Stimulated activated CD4-positive, alpha-beta T cell treated with anti-CD3 and anti-CD28 coated beads, Interleukin-4, amount 100 ng/mL, for 4 hours (primary cell): ENCODE measurements at places on chromosomes 12 and 14.

DNA sequence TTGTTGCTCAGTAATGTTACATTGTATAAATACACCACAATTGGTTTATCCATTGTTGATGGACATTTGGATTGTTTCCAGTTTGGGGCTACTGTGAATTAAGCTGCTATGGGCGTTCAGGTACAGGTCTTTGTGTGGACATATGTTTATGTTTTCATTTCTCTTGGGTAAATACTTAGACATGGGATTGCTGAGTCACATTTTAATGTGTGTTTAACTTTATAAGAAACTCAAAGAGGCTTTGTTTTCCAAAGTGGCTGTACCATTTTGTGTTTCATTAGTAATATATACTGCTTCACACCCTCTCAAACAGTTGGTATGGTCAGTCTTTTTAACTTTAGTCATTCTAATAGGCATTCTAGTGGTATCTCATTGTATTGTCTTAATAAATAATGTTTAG lies 225.0 kb downstream of the SPTSSA start:
- no peak for DNase-seq

- DNase-seq, result no peak
Measured at GRCh38 chr14:51963286-51963685, 26.1 kb upstream of the RTRAF start.

DNA sequence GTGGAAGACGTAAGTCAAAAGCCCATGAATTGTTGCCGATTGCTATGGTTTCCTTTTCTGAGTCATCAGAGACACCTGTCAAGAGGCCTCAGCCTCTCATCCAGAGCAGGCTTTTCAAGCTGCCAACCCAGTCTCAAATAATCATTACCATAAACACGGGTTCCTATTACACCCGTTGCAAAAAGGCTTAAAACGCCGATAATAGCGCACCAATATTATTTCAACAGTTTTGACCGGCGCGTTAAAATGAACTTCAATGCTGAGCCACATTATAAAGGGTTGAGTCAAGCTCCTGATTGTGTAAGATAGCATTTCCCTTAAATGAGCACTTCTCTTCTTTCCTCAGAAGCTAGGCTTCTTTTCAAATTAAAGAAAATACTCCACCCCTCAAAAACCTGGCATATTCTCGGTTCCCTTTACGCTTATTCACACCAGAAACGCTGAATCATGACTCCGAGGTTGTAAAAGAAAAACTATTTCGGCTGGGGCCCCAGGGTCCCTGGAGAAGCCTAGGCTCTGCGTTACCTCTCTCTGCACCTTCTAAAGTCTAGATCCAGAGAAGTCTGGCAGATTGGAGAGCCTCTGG lies 1.4 kb downstream of the TMTC1 start:
- DNase-seq, result no peak

DNA sequence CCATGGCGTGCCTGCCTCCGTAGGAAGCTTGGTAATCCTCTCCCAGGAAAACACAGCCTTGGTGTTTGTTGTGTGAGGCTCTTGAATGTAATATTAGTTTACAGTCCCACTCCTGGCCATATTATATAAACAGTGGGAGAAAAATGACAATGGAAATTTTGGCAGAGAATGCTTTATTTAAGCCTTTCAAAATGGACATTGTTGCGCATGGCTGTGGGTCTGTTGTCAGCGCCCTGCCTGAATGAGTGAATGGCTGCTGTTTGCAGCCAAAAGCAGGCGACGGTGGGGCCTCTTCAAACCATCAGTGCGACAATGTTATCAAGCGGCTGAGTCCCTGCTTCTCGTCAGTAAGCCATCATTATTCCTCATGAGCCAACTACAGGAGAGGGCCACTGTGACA lies 201.8 kb upstream of the RMST start:
- DNase-seq, result no peak

- DNase-seq, result no peak
Measured at GRCh38 chr14:42792166-42792565, 1185.5 kb downstream of the LRFN5 start.

- no peak for DNase-seq
Measured at GRCh38 chr14:88351966-88352691, 29.1 kb upstream of the KCNK10 start.

DNA sequence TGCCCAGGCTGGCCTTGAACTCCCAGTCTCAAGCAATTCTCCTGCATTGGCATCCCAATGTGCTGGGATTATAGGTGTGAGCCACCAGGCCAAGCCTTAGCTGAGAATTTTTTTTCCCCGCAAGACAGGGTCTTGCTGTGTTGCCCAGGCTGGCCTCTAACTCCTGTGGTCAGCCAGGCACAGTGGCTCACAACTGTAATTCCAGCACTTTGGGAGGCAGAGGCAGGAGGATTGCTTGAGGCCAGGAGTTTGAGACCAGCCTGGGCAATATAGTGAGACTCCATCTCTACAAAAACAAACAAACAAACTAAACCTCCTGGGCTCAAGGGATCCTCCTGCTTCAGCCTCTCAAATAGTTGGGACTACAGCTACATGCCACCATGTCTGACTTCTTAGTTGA lies 27.3 kb downstream of the DEPDC4 start:
- no peak for DNase-seq

GRCh38 chr12:49331380-49332222 lies 5.4 kb downstream of the C1QL4 start:
- DNase-seq, result no peak

DNA sequence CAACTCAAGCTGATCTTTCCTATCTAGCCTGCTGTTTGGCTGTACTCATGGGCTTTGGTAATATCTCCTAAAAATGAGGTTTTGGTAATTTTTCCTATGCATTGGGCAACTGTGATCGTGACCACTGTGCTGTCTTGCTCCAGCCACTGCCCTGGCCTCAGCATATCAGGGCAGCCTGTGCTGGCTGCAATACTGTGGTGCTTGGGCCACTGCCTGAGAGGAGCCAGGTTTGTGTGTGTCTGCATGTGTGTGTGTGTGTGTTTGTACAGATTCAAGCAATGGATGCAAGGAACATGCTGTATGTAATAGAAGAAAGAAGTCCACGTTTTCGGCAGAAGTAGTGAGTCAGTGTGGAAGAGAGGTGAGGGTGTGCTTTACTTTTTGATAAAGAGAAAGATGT lies 13.0 kb downstream of the ERG28 start:
- no peak for DNase-seq

GRCh38 chr12:14972816-14973215 lies at the start of gene PDE6H:
Gene PDE6H, plus strand, starts transcription at chr12:14973042. Its CDS starts 4,971 bp downstream, at chr12:14978013.
- DNase-seq, result no peak

DNA sequence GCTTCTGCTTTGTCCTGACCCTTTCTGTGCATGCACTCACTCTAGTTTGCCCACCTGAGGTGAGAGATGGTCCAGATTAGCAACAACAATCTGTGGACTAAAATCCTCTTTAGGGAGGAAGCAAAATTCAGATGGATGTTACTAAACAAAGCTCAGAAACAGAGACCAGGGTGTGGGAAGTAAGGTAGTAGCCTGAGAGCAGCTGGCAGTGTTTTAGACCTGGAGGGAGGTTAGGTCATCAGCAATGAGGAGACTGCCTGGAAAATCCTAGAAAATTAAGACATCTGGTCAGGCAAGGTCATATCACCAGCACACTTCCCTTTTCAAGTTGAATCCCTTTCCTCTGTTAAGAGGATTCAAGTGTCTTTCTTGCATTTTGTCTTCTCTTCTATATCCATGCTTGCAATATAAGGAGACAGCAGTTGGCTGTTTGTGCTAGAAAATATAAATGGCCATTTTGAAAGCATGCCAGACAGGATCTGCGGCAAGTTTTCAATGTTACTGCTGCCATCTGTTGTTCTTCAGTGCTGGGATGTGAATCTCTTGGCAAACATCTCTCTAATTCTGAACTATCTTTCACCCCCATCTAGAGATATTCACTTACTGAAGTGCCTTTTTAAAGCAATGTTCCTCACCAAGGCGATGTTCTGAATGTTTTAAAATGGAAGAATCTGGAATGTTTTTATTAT lies 266.4 kb downstream of the NAV3 start:
- no peak for DNase-seq

DNA sequence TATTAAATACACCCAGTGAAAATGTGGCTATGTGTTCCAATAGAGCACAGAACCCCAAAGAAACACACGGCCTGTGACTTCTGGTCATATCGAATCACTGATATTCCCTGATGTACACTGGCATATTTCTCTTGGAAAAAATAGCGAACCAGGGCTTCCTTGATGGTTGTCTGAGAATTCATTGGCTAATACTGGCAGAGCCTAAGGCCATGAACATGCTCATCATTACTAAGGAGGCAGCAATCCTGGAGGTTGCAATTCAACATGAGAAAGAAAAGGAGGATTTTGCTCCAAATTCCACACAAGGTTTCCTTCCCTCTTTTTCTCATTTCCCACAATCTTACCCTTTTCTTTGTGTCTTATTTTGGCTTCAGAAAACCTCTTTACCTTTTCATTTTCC lies 212.9 kb upstream of the HMGA2 start:
- no peak for DNase-seq

DNA sequence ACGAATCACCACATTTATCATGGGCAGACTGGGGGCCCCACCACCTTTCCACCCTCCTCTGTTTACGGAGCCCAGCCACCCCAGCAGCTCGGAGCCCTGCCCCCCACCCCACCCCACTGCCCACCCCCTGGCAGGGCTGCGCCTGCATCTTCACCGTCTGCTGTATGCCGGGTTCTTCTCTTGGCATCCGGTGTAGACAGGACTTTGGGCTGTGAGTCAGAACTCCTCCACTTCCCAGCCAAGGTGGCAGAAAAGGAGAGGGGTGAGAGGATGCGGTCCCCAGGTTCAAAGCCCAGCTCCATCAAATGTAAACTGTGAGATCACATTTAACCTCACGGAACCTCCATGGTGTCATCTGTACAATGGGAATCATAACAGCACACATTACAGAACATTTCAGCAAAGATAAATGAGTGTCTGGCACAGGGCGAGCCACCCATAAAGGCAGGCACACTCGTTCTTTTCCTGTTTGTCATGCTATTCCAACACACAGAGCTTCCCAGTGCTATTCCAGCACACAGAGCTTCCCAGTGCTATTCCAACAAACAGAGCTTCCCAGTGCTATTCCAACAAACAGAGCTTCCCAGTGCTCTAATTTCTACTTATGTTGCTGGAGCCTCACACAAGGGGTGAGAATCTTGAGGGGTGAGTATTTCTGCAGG lies 292.7 kb upstream of the RTL1 start:
- no peak for DNase-seq

DNA sequence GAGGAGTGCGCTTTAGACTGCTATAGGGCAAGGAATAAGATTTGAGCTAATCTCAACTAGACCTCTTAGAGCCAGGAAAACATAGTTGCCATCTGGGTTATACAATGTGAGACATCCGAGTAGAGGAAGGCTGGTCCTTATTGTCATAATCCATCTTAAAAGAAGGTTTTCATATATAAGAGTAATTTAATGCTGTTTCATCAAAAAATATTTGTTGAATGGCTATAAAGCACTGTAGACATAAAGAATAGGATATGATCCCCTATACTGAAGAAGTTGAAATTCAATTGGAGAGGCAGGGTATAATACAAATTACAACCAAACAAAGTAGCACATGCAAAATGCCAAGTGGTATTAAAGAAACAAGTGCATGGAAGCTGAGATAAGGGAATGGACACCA lies 294.5 kb downstream of the SSPN start:
- no peak for DNase-seq

DNA sequence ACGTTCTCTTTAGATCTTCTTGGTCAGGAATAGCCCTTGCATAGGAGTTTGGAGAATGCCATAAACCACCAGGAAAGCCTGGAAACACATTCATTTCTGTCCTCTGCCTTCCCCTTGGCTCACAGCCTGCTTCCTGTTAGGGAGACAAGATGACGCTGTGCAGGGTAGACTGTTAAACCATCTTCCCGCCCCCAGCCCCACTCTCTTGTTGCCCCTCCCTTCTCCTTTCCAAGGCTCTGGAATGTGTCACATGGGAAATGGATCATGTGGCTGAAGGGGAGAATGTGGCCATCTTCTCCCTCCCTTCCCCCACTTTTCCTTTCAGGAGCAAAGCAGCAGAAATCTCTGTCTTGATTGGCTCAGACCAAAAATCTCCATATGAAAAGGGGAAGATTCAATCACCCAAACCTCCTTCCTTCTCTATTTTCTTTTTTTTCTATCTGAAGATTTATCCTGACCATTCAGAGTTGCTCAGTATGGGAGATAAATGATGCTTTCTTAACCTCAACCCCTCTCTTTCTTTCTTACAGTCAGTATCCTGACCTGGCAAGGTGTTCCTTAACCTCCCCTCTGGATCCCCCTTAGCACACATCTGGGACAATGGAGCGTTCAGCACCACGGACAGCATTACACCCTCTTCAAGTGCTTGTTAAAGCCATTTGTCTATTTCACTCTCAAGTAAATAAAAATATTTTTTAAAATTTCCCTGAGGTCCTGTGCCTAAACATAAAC lies 11.4 kb downstream of the GPR19 start:
- DNase-seq, result no peak

DNA sequence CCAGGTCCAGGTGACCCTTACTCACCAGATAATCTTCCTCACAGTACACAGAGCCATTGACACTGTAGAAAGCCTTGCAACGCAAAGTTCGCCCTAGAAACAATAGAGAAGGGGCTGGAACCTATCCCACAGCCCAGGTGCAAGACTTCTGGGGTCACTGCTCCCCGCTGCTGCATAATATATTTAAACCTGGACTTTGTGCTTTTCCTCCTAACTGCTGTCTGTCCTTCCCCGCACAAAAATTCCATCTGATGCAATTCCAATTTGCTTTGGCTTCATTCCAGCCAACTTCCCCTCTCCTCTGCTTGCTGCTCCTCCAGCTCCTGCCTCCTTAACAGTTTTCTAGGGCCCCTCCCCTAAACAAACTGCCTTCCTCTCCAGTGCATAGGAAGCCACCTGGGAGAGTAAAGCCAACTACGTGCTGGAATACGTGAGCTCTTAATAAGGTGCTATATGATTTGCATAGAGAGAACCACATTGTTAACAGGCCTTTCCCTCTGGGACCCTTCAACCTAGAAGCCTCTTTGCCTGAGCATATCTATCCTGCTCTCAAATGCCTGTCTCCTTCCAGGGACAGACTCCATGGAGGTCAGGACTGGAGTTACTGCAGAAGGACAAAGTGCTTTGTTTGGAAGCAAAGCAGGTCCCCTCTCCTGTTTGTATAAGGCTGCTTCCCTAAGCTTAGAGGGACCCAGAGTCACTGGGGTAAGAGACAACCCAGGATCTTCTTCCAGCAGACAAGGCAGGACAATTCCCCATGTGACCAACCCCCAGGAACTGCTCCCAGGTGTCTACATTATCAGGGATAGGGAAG lies 5.5 kb downstream of the AJUBA start:
- no peak for DNase-seq

GRCh38 chr14:69644814-69645213 lies 33.4 kb downstream of the SUSD6 start:
- DNase-seq, result no peak

DNA sequence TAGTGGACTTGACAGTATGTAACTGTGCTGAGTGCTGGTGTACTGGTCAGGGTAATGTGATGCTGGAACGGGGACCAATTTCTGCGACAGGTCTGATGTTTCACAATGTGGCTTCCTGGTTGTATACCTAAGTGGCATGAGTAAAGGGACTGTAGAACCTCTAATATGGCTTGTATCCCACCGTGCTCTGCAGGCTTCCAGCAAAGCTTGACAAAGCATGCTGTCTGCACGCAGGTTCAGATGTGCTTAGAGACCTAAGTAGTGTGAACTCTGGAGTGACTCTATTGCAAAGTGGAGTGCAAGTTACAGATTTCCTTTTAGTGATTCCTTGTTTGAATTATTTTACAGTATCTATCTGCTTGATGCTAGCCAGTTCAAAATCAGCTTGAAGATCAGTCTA lies 415.8 kb upstream of the NOVA1 start:
- no peak for DNase-seq
